Tibial nerve (tissue), 4 donors: ENCODE measurements at places on chromosomes 12 and 14. TPM values are rescaled to one million over a fixed set of nuclear protein-coding genes. Genes with fewer than 3 reads are reported as not detected.

The USP15 gene
- total RNA-seq = 78.0 TPM

The RNASE4 gene
- total RNA-seq = 98.3 TPM

The STON2 gene
- 62.0 TPM for total RNA-seq

The MMP14 gene
- total RNA-seq = 136 TPM

The CMKLR1 gene
- 23.2 TPM for total RNA-seq

DNA sequence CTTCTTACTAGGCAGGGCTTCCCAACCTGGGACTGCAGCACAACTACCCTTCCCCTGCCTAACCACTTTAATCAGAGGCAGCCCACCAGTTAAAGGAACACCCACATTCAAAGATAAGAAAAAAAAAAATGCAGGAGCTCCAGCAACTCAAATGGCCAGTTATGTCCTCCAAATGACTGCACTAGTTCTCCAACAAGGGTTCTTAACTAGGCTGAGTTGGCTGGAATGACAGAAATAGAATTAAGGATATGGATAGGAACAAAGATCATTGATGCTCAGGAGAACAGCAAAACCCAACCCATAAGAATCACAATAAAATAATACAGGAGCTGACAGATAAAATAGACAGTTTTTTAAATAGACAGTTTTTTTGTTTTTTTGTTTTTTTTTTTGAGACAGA lies 154.2 kb downstream of the PLCZ1 start:
- no peak for DNase-seq

GRCh38 chr12:9763025-9763424 lies 2.3 kb upstream of the CD69 start:
- no peak for DNase-seq

DNA sequence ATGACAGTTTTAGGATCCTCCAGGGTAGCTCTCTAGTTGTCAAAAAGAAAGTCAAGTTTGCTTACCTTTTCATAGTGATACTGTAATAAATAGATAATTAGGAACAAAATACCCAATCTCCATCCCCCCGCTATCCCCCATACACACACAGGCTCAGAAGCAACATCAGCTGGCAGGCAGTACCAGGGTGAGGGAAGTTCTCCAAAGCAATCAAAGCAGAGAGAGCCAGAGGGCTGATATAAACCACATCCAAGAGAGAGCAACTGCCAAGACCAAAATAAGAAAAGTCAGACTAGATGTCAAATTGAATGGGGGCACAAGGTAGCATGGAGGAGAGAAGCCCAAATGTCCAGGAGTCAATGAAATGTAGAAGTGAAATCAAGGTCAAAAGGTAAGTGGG lies 80.2 kb upstream of the PTPRR start:
- DNase-seq = no peak

DNA sequence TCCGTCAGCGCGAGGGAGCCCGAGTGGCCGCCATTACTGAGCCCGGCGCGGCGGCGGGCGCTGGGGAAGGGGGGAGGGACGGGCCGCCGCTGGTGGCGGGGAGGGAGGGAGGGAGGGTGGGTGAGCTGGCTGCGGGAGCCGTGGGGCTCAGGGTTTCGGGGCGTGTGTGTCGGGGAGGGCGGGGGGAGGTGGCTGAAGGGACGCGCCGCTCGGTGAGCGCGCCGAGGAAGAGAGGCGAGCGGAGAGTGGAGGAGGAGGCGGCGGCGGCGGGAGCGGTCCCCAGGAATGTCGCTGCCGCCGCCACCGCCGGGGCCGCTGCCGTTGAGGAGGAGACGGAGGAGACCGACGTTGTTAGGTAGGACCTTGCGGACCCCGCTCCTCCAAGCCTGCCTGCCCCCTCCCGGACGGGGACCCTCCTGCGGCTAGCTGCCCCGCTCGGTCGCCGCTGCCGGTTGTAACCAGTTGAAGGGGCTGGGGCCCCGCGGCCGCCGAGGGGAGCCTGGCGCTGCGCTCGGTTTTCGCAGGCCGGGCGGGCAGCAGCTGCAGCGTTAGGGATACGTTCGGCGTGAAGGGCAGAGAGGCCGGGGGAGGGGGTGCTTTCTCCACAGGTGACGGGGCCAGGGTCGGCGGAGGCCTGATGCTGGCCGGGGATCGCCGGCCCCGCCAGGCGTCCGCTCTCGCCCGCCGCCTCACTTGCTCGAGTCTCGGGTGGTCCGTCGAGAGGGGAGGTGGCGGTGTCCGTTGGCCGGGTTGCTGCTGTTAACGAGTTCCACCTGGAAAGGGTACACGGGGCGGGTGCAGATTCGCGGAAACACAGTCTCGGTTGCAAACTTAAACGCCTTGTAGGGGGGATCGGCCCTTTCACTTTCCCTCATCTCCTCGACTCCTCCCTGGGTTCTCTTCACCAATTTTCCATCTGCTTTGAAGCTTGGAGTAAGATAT lies at the start of gene ARHGAP5:
Gene ARHGAP5 (plus strand): TSS at position 224 of the 942 bp plus-strand sequence. CDS start 13,366 bp downstream, outside the sequence.
- no peak for DNase-seq

- DNase-seq = no peak
Observed at GRCh38 chr14:22107753-22108152, 434.1 kb upstream of the OR4E1 start.

DNA sequence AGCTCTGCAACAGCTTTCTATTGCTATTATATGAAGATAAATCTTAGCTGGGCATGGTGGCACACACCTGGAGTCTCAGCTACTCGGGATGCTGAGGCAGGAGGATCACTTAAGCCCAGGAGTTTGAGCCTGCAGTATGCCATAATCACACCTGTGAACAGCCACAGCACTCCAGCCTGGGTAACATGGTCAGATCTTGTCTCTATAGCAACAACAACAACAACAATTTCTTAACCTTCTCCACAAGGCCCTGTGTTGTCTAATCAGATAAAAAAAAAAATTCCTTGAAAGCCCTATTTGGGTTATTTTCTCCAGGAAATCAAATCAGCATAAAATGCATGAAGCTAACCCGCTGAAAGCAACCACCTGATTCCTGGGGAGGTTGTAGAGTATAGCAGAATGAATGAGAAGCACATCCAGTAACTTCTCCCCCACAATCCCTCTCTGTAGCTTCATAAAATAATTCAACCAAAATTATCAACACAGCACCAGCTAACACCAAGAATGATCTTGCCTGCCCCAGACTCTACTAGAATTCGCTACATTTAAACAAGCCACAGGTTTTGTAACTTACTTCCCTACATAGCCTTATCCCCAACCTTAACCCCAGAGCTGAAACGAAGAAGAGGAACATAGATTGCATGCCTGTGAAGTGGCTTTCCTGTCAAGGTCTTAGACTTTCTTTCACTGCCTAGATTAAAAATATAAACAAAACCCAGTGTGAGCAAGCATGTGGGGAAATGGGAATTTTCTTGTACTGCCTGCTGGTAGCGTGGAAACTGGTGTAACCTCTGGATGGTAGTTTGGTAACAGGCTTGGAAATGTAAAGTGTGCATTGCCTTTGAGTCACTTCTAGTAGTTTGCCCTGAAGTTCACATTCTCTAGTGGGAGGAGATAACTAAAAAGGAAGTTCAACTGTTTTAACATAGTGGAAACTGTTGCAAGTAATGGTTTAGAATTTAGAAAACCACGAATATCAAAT lies 6.0 kb upstream of the STK38L start:
- no peak for DNase-seq

DNA sequence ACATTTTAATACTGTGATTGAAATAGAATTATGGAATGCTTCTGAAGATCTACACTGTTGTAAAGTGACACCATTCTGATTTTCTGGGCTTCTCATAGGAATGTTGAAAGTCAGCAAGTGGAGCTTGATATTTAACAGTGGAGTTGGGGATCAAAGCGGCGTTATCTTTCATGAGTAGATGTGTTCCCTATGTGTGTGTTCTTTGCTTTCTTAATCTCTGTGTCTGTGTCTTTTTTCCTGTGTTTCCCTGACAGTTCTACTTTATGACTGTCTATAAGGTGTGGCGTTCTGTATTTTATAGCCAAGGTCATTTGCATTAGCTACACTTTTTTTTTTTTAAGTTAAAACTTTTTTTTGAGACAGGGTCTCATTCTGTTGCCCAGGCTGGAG lies 24.7 kb downstream of the SYNE2 start:
- DNase-seq = no peak

- no peak for DNase-seq
Observed at GRCh38 chr14:37590428-37591139, 4.5 kb downstream of the FOXA1 start.

GRCh38 chr12:96028538-96028937 lies 6.8 kb downstream of the LTA4H start:
- no peak for DNase-seq

DNA sequence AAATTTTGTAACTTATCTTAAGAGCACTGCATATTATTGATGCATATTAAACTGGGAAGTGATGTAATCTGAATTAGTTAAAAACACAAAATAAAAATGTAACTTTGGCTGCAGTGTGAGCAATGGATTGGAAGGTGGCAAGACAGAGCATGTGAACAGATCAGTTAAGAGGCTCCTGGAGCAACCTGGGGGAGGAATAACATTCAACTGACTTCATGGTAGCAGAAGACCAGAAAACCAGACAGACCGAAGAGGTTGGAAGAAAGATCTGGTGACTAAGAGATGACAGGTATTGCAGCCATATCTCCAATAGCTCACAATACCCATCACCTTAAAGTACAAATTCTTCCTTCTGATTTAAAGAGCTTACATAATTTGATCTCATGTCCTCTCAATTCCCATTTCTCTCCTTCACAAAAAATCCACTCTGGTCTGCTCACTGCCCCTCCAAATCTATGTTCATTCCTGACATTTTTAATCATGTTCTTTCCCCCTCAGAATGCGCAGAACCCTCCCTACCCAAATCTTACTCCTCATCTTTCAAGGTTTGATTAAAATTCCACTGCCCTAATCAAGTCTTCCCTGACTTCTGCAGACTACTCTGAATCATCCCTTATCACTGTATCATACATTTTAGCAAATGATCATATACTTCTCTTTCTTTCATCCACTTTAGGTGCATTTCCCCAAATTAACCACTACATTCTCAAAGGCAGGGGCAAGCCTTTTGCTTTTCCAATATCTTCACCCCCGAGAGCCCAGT lies 51.5 kb downstream of the DUSP16 start:
- no peak for DNase-seq

GRCh38 chr14:76710056-76711010 lies 50.9 kb upstream of the VASH1 start:
- DNase-seq = peak; percentile 46
